ENCODE measurements at places on chromosomes 13 and 19.

DNA sequence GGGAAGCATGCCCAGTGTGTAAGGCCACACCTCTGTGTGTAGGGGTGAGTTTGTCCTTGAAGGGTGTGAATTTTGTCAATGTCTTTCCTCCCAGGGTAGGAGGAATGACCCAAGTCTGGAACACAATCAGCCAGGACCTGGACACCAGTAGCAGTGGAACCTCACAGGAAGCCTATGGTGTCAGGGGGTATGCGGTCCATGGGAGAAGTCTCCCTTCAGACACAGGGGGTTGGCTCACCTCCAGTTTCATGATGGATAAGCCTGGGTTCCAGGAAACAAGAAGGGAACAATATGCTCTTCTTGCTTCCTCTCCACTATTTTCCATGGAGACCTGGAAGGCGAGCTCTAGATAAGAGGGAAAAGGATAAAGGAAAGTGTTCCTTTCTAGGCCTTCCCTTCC, 23.9 kb downstream of the B3GLCT start:
- DNase-seq = no peak

- no peak for DNase-seq
These were observed 17.4 kb upstream of the ATXN8OS start for GRCh38 chr13:70090036-70090723.

- no peak for DNase-seq
These were observed 24.4 kb upstream of the CSNK1A1L start for GRCh38 chr13:37129866-37130265.

GRCh38 chr13:82477436-82477835, 1404.8 kb downstream of the SLITRK1 start:
- no peak for DNase-seq
